ENCODE measurements at places on chromosomes 5 and 9.

GRCh38 chr5:136235321-136235720, 42.4 kb upstream of the SMIM32 start:
- no peak for DNase-seq

DNA sequence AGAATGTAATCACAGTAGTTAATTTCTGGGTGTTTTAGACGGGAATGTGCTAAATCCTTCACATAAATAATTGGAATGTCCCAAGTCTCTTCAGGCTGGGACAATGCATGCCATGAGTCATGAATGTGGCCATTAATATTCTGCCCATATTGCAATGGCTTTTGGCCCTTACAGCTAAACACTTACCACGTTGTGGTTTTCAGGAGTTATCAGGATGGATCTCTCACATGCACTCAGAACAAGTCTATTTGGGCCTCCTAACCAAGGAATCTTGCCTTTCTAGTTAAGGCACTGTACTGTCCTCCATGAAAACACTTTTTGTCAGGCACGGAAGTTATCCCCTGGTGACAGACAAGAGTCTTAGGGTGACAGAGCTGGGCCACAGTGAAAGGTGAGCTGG, 32.7 kb downstream of the PKD2L2 start:
- DNase-seq = no peak

GRCh38 chr9:105027084-105027483, 99.1 kb upstream of the ABCA1 start:
- DNase-seq = no peak

GRCh38 chr5:10301842-10302610, 5.7 kb downstream of the CMBL start:
- no peak for DNase-seq

DNA sequence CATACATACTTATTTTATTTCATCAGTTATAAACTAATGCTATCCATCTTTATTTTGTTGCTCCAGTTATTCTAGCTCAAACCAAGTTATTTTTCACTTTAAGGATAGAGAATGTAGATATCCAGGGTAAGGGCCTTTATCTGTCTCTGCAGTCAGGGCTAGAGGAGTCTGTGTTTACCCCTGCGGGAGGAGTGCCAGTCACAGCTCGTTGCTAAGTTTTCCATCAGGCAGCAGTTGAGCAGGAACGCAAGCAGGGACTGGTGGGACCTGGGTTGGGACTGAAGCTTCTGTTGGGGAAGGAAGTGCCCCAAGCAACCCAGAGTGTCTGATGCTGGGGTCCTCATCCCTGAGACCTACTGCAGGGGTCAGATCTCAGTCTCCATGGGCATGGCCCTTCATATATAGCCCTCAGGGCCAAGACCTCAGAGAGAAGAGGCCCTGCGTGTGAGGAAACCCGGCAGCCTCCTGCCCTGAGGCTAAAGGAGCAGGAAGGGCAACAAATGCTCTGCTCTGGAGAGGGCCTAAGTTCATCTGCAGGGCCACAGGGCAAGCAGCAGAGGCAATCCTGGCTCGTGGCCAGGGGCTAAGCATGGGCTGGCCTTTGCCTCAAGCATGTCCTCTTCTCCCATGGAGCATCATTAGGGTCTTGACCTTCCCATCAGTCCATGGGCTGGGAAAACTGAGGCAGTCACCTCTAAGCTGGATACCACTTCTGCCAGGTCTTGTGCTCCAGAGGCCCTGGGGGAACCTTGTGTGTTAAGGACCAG, 6.6 kb downstream of the SLC22A4 start:
- DNase-seq = no peak

- no peak for DNase-seq
Observed at GRCh38 chr9:135960411-135961276, 529 bp downstream of the UBAC1 start.

- no peak for DNase-seq
Observed at GRCh38 chr9:117234103-117234502, 180.8 kb downstream of the ASTN2 start.

- no peak for DNase-seq
Observed at GRCh38 chr9:71822935-71823334, 54.6 kb upstream of the CEMIP2 start.

GRCh38 chr9:133210609-133211008, 1.6 kb upstream of the OBP2B start:
- DNase-seq = no peak

- DNase-seq = no peak
Observed at GRCh38 chr9:126113756-126114408, 212.7 kb upstream of the MVB12B start.
